ENCODE measurements at places on chromosomes 5 and 9. TPM values are rescaled to one million over a fixed set of nuclear protein-coding genes. Genes with fewer than 3 reads are reported as not detected.

PANK3 gene
- 43.5 TPM for total RNA-seq

SGCD gene
- total RNA-seq, result 71.9 TPM

PTGS1 gene
- 2.8 TPM for total RNA-seq

ANXA2R gene
- 4.4 TPM for total RNA-seq

CNTNAP3 gene
- 0.39 TPM for total RNA-seq

PCDHB9 gene
- 0.91 TPM for total RNA-seq

All from articular chondrocyte of knee joint (primary cell).